Activated T-cell treated with anti-CD3 and anti-CD28 coated beads for 4 hours (primary cell): ENCODE measurements at places on chromosomes 7 and 10.

DNA sequence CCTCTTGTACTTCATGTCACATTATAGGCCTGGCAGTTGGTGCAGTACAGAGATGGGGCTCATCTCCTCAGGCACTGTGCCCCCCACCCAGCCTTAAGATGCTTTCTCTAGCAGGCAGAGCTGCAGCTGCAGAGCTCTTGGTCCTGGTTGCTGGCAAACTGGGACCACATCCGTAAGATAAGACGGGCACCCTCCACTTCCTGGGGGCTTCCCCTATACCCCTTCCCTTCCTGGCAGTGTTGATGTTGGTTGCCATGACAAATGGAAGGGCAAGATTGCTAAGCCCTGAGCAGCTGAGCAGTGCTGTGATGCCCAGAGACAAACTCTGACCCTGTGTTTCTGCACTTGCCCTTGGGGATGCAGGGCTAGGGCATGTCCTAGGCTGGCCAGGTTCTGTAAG is 103.4 kb upstream of the ANLN start:
- DNase-seq: no peak

DNA sequence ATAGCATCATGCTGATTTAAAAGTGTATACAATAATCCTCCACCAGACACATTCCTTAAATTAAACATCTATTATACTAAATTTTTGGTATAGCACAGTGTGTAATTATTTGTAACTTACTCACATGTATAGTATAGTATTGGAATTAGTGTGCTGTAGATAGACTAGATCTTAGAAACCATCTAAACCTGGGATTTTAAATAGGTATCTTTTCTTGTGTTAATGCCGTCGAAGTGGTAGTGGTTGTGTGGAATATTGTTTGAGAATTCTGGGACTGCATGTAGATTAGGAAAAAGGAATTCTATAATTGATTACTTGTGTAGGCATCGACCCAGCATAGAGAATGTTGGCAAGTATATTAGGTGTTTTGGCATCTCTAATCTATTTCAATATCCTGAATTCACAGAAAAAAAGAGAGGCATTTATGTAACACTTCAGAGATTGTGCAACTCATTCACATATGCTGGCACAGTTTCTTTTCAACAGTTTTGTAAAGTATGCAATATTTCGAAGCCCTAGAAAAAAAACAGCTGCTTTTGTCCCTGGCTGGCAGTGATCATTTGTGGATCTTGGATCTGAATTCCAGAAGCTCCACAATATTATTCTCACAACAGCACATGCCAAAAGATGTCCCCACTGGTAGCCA is 145.5 kb upstream of the AGR3 start:
- no peak for DNase-seq

- DNase-seq: no peak
These were observed 395 bp upstream of the ZNF25 start for GRCh38 chr10:37976880-37977203.

DNA sequence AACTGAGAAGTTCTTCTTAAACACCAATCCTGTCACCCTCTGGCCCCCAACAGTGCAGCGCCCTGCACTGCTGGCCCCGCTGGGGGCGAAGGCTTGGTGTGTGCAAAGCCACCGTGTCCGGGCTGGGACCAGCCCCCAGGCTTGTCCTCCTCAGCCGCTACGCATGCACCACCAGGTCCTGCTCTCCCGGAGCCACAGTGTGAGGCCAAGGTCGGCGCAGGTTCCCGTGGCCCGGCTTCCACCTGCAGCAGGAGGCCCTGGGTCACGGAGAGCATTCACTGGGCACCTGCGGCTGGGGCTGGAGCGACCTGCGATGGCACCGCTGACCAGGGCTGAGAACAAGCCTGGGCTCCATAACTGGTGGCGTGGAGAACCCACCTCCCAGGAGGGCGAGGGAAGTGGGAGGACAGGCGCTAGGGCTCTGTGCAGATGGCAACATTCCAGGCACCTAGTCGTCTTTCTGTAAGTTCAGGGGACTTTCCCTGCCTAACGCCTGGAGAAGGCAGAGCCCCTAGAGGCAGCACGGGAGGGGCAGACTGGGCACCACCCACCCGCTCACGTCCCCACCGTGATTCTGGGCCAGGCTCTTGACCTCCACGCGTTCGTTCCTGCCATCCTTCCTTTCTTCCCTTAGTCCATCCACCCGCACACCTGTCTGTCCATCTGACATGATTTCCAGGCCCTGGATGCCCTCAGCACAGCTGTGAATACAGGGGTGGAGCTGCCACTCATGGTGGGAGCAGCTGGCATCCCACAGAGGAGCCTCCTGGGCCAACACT is 271.6 kb downstream of the ELFN1 start:
- DNase-seq: no peak

GRCh38 chr10:70874061-70874460 is 14.3 kb downstream of the PCBD1 start:
- DNase-seq: no peak
